ENCODE measurements at places on chromosomes 6 and 20.
A peak's percentile ranks its signal among the peaks of the same experiment; 100 is the strongest.

DNA sequence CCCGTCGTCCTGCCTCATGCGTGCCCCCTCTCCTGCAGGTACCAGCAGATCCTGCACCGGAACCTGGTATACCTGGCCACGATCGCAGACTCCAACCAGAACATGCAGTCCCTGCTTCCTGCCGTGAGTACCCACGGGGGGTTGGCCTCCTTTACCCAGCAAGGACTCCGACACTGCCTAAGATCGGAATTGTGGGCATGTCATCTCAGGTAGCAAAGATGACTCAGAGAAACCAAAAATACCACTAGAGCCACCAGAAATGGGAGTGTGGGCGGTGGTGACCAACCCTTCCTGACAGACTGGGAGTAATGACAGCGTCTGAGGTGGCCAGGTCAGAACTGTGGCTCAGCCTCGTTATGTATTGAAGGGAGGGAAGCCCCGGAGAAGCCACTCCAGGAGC is 16.3 kb downstream of the SS18L1 start:
- no peak for DNase-seq

GRCh38 chr6:53130569-53131290 is 17.9 kb downstream of the GCM1 start:
- no peak for DNase-seq

GRCh38 chr6:39999006-39999867 is 65.0 kb upstream of the MOCS1 start:
- DNase-seq = peak; percentile 27

DNA sequence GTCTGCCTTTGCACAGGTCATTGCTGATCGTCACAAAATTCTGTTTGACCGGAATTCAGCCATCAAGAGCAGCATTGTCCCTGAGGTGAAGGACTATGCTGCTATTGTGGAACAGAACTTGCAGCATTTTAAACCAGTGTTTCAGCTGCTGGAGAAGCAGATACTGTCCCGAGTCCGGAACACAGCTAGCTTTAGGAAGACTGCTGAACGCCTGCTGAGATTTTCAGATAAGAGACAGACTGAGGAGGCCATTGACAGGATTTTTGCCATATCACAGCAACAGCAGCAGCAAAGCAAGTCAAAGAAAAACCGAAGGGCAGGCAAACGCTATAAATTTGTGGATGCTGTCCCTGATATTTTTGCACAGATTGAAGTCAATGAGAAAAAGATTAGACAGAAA is 24.6 kb upstream of the CALHM6 start:
- DNase-seq = no peak

DNA sequence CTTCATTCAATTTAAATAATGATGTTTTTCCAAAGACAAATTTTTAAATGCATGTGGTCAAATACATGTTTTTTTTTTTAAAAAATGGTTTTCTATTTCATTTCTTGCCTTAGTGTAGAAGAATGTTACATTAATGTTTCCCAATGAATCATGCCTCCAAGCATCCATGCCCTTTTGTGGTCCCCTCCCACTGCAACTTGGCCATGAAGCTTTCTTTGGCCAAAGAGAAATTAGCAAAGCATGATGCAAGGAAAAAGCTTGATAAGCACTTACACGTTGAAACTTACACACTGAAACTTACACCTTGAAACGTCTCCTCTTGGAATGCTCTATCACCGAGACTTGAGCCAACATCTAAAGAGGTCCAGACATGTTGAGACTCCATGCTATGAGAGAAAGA is 93.0 kb upstream of the ELOVL5 start:
- DNase-seq = no peak

GRCh38 chr6:144317736-144318135 is 32.6 kb downstream of the UTRN start:
- no peak for DNase-seq

- no peak for DNase-seq
Measured at GRCh38 chr6:139406577-139407343, 32.3 kb upstream of the CITED2 start.

- DNase-seq = peak; percentile 12
Measured at GRCh38 chr20:20360464-20360863, 7.4 kb upstream of the INSM1 start.

GRCh38 chr6:147738516-147739162 is 230.1 kb downstream of the SAMD5 start:
- DNase-seq = no peak

- DNase-seq = no peak
Measured at GRCh38 chr6:1322156-1322555, 10.3 kb downstream of the FOXQ1 start.

DNA sequence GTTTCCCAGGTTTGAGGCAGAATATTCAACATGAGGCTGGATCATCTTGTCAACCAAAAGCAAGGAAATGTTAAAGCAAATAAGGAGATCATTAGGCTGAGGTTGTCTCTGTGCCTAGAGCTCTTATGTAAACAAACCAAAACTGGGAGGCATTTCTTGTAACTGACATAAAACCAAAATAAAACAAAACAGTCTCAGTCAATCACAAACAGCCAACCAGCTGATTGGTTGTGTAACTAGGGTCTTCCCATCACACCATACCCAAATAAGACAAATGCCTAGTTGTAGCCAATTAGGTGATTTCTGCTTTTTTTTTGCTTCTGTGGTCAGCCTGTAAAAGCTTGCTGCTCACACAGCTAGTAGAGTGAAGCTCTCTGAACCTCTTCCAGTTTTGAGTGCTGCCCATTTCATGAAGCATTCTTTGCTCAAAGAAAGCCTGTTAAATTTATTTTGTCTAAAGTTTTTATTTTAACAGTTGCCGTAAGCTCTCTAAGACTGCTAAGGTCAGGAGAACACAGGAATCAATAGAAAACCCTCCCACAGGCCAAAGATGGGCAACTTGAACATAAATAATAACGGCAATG is 8.9 kb upstream of the FITM2 start:
- DNase-seq = no peak

- DNase-seq = no peak
Measured at GRCh38 chr6:150822932-150823331, 42.6 kb upstream of the MTHFD1L start.

- no peak for DNase-seq
Measured at GRCh38 chr6:123518441-123519188, 118.1 kb downstream of the TRDN start.

- no peak for DNase-seq
Measured at GRCh38 chr20:46945465-46945864, 50.8 kb downstream of the EYA2 start.

DNA sequence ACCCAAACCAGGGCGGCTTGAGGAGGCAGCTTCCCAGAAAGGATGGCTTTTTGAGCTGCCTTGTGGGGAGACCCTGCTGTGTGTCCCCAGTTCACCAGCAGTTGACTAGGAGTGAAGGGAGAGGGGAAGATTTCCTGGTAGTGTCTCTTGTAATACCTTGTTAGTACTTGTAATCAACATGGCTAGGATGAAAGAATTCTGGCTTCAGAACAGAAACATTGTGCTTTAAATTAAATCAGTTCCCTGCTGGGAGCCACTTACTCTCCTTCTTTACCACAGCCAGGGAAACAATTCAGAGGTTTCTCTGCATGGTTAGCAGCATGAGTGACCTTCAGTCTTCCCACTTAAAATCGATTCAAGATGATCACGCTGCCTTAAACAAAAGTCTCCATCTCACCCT is 525.4 kb upstream of the ID4 start:
- DNase-seq = no peak

GRCh38 chr6:13989496-13990144 is 64.9 kb downstream of the RNF182 start:
- DNase-seq = no peak

DNA sequence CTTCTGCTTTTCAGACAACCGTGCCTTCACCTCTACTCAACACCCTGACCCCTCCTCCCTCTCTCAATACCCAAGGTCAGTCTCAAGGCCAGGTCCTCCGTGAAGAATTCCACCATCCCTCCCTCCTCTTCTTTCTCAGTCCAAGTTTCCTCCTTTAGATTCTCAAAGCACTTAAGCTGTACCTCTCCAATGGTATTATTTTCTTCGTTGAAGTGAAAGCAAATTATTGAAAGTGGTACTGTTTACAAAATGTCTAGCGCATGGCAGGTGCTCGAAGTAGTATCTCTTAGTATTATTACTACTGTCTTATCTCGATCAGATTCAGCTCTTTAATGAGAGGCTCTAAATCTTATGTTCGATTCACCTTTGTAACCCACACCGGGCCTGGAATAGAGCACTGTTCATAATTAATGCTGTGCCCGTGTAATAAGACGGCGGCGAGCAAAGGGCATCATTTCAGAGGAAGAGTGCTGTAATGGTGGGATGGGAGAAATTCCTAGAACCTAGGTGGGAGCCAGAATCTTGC is 593 bp upstream of the RALGAPB start:
- DNase-seq = no peak

DNA sequence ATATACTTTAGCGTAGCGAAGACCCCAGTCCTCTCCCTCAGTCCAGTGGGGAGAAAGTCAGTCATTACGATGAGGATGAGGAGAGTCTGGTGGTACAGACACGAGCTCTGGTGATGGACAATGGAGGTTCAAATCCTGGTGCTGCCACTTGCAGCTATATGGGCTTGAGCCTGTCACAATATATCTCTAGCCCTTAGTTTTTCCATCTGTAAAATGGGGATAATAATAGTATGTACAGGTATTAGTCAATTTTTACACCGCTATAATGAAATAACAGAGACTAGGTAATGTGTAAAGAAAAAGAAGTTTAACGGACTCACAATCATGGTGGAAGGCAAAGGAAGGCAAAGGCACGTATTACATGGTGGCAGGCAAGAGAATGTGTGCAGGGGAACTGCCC is 237.9 kb downstream of the BCAS1 start:
- no peak for DNase-seq

DNA sequence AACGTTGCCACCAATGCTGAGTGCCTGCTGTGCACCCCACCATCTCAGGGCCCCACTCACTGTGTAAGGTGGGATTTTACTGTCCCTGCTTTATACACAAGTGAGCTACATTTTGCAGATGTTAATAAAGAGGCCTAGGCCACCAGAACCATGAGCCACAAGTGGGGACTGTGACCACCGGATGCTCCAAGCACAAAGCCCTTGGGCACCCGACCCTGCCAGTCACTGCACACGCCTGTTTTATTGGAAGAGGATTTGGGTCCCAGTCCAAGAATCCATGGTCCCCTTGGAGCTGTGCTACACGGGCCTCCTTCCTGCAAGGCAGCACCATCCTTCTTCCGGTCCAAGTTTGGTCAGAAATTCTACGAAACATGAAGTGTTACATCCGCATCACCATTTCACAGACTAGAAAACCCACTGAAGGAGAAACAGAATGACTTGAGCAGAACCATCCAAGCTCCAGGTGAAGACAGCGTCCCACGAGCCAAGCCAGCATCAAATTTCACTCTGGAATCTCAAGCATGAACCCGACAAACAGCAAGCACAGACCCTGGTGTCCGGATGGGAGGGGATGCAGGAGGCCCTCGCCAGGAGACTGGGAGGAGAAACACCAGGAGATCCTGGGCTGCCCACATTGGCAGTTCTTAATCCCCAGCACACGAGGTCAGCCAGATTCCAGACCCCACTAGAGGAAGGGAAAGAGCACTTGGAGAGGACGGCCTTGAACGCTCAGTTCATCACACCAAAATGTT is 226.9 kb downstream of the DLL1 start:
- DNase-seq = no peak

- DNase-seq = no peak
Measured at GRCh38 chr6:107793191-107793590, 30.9 kb downstream of the SCML4 start.

GRCh38 chr20:5122873-5123260 is 3.1 kb upstream of the PCNA start:
- DNase-seq = no peak

GRCh38 chr20:10318291-10319024 is 99.8 kb downstream of the SNAP25 start:
- no peak for DNase-seq

- no peak for DNase-seq
Measured at GRCh38 chr20:3473324-3473723, 2.5 kb downstream of the ATRN start.

- no peak for DNase-seq
Measured at GRCh38 chr6:137512757-137513605, 18.8 kb upstream of the OLIG3 start.

- DNase-seq = no peak
Measured at GRCh38 chr6:105553171-105553570, 150.3 kb upstream of the PREP start.

- DNase-seq = no peak
Measured at GRCh38 chr20:58131551-58132142, 96.8 kb downstream of the ANKRD60 start.

- no peak for DNase-seq
Measured at GRCh38 chr6:109194880-109195279, 99.6 kb downstream of the CEP57L1 start.

DNA sequence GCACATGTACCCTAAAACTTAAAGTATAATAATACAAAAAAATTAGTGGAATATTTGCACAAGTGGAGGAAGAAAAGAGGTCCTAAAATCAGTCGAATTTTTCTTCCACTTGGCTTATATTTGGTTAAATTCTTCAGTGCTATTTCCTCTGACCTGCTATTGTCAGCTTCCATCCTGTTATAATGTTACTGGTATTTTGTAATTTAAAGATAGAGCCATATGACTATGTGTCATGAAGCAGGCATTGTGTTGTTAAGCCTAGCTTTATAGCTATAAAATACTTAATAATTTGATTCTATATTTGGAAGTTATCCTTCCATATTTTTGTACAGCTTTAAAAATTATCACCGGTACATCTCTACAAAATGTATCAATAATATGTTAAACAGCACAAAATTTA is 455.9 kb upstream of the MARCKS start:
- no peak for DNase-seq

GRCh38 chr20:61611401-61612180 is 359.5 kb downstream of the CDH4 start:
- DNase-seq = no peak

- DNase-seq = no peak
Measured at GRCh38 chr20:32004963-32005362, 5.3 kb upstream of the CCM2L start.

DNA sequence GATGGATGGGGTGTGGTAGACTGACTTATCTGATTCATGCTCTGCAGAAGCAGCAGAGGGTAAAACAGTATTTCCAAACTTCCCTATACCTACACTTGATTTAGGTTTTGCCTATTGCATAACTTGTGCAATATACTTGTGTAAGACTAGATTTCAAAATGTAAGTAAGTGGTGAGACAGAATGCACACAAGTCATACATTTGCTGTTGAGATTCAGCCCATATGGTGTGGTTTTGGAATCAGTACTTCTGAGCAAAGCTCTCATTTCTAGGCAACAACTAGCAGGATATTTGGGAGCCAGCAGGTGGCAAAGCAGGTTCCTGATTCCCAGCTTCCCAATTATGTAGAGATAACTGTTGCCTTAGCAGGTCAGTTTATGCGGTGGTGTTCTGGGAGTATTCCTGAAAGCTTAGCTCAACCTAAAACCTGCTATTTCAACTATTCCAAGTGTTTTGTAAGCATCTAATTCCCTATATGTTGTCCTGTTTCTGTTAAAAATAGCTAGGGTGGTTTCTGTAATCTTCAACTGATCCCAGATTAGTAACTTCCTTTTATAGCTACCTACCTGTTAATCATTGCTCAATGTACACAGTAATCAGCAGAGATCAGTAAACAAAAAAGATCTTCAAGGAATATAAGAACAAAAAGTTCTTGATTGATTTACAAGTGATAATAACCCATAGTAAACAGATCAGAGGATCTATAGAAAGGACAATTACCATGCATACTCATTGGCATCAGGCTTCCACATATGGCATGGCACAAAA is 8.5 kb upstream of the FABP7 start:
- DNase-seq = no peak
